ENCODE measurements at places on chromosomes 12 and 14.
A peak's percentile ranks its signal among the peaks of the same experiment; 100 is the strongest.

DNA sequence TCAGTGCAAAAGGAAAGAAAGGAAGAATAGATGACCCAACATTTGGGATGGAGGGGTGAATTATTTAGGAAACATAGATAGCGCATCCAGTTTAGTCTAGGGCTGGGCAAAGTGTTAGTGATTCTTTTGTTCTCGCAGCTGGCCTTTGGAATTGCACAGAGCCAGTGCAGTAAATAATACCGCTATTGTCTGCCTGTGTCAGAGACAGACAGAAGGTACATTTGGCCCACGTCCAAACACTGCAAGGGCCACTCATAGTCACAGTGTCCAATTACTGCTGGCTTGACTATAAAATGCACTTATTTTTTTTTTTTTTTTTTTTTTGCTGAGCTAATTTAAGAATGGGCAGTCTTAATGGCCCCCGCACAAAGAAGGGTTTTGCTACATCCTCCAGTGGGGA lies 638.6 kb downstream of the BCL11B start:
- no peak for DNase-seq

- peak; percentile 37 for DNase-seq
Measured at GRCh38 chr12:10395390-10395998, 5.7 kb upstream of the KLRK1 start.

GRCh38 chr14:22177870-22178269 lies 411.2 kb downstream of the DAD1 start:
- DNase-seq = no peak

DNA sequence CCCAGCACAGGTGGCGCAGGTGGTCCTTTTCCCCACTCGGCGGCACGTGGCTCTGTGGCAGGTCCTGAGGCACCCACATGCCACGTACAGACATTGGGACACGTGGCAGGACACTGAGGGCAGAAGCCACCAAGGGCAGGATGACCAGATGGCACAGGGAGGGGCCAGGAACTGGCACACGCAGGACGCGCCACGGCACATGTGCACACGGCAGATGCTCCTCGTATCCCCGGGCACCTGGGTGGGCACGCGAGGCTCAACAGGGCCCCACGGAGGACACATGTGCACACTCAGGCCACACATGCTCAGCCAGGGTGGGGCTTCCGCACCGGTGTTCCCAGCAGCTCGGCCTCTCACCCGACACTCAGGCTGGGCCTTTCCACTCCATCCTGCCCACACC lies 52.0 kb downstream of the FBRSL1 start:
- DNase-seq = no peak

- no peak for DNase-seq
Measured at GRCh38 chr12:53502331-53502730, 1.2 kb downstream of the TARBP2 start.

DNA sequence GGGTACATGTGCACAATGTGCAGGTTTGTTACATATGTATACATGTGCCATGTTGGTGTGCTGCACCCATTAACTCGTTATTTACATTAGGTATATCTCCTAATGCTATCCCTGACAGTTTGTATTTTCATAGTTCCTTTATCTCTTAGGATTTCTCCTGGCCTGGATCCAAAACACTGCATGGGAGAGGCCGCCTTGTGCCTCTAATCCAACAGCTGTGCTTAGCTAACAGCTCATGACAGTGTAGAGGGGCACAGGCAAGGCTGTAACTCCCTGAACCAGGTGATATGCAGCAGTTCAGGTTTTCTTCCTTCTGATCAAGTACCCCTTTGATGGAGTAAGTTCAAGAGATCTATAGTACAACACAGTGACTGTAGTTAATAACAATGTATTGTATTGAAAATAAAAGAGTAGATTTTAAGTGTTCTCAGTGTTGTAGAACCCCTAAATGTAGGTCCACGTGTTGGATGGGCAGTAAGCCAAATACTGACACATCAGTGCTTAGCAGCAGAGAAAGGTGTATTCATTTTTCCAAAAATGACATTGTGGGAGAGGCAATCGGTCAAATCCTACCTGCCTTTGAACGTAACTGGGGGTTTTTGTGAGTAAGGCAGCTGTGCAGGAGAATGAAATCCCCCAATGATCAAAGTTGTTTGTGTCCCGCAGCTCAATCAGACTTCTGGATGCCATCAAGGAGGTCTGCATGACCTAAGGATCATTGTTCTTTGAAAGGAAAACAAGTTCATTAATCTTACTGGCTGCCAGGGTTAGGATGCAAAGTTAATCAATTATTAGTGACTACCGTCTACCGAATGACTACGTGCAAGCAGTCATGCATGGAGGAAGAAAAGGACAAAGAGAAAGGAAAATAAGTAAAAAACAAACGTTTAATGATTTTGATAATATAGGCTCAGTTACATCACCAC lies 89.3 kb upstream of the FGD4 start:
- no peak for DNase-seq

- no peak for DNase-seq
Measured at GRCh38 chr14:50559990-50560930, at the start of gene ATL1. ATL1 (plus strand) TSS chr14:50560145; CDS start chr14:50560266, 121 bp downstream.

- DNase-seq = no peak
Measured at GRCh38 chr14:100526632-100527031, 60.6 kb downstream of the BEGAIN start.

Measured in pulmonary artery endothelial cell (primary cell).